ENCODE measurements at places on chromosomes 12 and 14. TPM values are rescaled to one million over a fixed set of nuclear protein-coding genes. Genes with fewer than 3 reads are reported as not detected.

DNA sequence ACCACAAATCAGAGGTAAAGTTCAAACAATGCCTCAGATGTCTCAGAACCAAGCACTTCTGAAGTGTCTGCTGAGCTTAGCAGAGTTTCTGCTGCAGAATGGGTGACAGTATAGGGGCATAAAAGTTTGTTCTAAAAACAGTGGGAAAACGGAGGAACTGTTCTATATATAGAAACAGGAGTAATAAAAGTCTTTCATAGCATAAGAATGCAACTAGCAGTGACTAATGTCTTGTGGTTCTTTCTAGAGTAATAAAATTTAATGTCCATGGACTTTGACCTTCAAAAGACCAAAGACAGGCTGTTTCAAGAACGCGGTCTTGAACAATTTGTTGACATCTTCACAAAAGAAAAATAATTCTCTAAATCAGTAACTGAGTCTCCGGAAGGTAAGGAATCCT, 107.5 kb upstream of the FAR2 start:
- DNase-seq, result no peak

GEMIN2 gene
- total RNA-seq, result 9.9 TPM

AP4S1 gene
- total RNA-seq, result 2.0 TPM

GRCh38 chr12:110849221-110849620, 2.4 kb downstream of the CCDC63 start:
- no peak for DNase-seq

DNA sequence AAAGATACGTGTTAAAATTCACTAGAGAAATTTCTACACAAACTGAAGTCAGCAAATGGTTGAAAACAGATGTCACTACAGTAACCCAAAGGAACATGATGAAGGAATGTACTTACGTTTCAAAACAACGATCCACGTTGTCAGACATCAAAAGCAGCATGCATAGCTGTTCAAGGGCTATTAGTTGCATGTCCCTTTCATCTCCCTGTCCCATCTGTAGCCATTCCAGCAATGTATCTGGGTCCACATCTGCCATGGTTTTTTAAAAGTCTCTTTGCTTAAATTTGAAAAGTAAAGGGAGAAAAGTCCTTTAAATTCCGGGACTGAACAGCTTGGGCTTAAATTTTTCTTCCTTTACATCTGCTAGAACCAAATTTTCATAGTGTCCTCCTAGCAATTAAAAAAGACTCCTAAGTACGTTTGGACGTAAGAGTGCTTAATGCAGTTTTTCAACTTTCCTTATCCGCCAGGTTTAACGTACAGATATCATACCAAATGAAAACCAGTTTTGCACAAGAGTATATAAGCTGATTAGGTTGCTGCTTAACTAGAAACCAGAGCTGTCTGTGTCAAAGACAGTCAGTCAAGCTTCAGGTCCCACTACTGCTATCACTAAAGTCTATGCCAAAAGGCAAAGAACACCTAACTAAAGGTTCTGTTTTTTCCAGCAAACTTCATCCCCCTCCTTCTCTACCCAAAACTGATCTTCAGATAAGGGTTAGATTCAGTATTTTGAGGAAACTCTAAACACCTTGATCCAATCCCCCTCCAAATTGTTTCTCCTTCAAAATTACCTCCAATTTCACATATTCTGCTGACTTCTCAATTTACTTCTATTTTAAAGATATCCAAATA, 1.7 kb downstream of the HECTD1 start:
- no peak for DNase-seq

- no peak for DNase-seq
These were observed 309.2 kb upstream of the KITLG start for GRCh38 chr12:88889326-88890110.

- no peak for DNase-seq
These were observed 362.1 kb upstream of the STXBP6 start for GRCh38 chr14:25411781-25412757.

NPAS3 gene
- not detected for total RNA-seq

ANO4 gene
- not detected for total RNA-seq

TESPA1 gene
- total RNA-seq, result 0.22 TPM

DNA sequence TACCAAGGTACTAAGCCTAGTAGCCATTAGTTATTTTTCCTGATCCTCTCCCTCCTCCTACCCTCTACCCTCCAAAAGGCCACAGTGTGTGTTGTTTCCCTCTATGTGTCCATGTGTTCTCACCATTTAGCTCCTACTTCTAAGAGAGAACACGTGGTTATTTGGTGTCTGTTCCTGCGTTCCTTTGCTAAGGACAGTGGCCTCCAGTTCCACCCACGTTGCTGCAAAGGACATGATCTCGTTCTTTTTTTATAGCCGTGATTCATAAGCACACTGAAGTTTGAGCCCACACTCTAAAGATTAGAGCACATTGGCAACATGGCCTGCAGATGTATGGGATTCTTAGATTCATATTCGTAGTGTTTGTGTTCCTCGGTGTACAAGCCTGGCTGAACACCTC, 8.1 kb upstream of the STX2 start:
- no peak for DNase-seq

MMP17 gene
- total RNA-seq, result 1.2 TPM

ERBB3 gene
- 88.0 TPM for total RNA-seq

- no peak for DNase-seq
These were observed 75.5 kb downstream of the BORCS5 start for GRCh38 chr12:12432364-12432763.

KLHL28 gene
- total RNA-seq, result 4.6 TPM

Measured in right lobe of liver (tissue), 6 donors.